Islet precursor cell (in vitro differentiated cells): ENCODE measurements at places on chromosomes 11 and 22.
A peak's percentile ranks its signal among the peaks of the same experiment; 100 is the strongest.

- DNase-seq: peak; percentile 57
Observed at GRCh38 chr11:8959546-8960166, 4.6 kb downstream of the TMEM9B start.

- peak; percentile 38 for DNase-seq
Observed at GRCh38 chr22:45029501-45029900, 19.7 kb upstream of the PHF21B start.

GRCh38 chr11:877565-877964 is 33.0 kb downstream of the CHID1 start:
- no peak for DNase-seq

- DNase-seq: no peak
Observed at GRCh38 chr22:46071451-46072109, 78.7 kb upstream of the PPARA start.

DNA sequence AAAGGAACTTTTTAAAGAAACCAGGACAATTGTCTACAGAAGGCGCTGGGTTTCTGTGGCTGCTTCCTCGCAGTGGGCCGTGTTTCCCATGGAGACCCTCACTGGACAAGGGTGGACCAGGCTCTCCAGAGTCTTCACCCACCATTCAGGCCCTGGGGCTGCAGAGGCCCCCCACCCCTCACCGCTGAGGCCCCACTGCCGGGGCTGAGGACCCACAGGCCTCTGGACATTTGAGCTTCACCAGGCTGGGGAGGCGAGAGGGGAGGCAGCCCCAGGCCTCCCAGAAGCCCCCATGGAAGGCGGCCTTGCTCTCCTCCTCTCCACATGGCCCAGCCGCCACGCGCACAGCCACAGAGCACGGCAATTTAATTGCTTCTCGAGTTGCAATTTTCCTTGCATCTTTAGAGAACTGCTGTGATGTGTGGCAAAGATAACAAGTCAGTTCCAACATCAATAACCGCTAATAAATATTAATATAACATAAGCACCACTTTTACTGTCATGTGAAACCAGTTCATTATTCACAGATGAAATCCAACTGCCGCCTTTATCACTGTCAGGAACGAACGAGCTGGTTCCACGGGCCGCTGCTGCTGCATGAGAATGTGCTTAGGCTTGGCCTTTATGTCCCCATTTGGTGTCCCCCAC is 81.0 kb downstream of the PHF21B start:
- no peak for DNase-seq

- DNase-seq: no peak
Observed at GRCh38 chr11:131094827-131095226, 178.5 kb upstream of the SNX19 start.

GRCh38 chr11:6635082-6635932 is 16.1 kb upstream of the TPP1 start:
- peak; percentile 69 for DNase-seq
